ENCODE measurements at places on chromosomes 13 and 19. TPM values are rescaled to one million over a fixed set of nuclear protein-coding genes. Genes with fewer than 3 reads are reported as not detected.

PRSS57 gene
- not detected for total RNA-seq

CCDC8 gene
- total RNA-seq: not detected

KCNC3 gene
- 1.4 TPM for total RNA-seq

FUT2 gene
- total RNA-seq: not detected

ERICH4 gene
- not detected for total RNA-seq

NCLN gene
- total RNA-seq: 79.9 TPM

KIR3DL1 gene
- total RNA-seq: not detected

ZNF177 gene
- total RNA-seq: 0.30 TPM

ZNF486 gene
- total RNA-seq: not detected

PSMD8 gene
- 478 TPM for total RNA-seq

RLN3 gene
- not detected for total RNA-seq

KLK1 gene
- total RNA-seq: 0.20 TPM

ABHD13 gene
- total RNA-seq: 5.0 TPM

LDLR gene
- total RNA-seq: 21.7 TPM

ZNF473 gene
- 7.7 TPM for total RNA-seq

HSD17B14 gene
- 15.0 TPM for total RNA-seq

PEX11G gene
- 2.6 TPM for total RNA-seq

ITGBL1 gene
- 1.8 TPM for total RNA-seq

PLIN4 gene
- 0.08 TPM for total RNA-seq

UPF1 gene
- total RNA-seq: 42.3 TPM

FUT1 gene
- total RNA-seq: 0.05 TPM

ZNF491 gene
- not detected for total RNA-seq

ZNF442 gene
- not detected for total RNA-seq

GPR4 gene
- total RNA-seq: 0.27 TPM

All from A549 treated with Mapracorat at 1 μM for 4 hours (cell line).